ENCODE measurements at places on chromosomes 5 and 9.

GRCh38 chr9:70475211-70475610 is 60.8 kb upstream of the KLF9 start:
- DNase-seq: no peak

DNA sequence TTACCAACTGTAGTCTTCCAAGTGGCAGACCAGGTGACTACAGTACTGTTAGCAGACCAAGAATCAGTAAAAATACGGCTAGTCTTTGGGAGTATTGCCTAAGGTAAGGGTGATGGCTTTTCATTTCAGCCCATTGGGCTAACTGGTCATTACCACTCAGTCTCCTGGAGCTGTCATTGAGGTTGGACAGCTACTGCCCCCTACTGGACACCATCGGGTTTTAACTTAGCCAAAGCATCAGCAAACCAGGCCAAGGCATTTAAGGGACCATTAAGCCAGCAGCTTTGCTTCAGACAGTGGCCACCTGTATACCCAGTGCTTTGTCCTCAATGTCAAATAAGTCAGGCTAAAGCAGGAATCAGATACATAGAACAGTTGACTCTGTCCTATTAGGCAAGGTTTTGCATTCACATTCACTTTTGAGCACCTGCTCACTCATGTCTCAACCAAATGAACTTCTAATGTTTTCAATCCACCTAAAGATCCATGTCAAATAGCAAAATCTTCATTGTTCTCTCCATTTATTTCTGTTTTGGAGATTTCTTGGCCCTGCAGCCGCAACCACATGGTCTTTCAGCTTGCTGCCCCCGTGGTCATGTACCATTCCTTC is 117.2 kb downstream of the INVS start:
- peak; percentile 41 for DNase-seq

GRCh38 chr9:135968083-135968476 is 6.9 kb upstream of the UBAC1 start:
- no peak for DNase-seq

GRCh38 chr9:97714435-97714834 is 17.3 kb upstream of the XPA start:
- DNase-seq: no peak

DNA sequence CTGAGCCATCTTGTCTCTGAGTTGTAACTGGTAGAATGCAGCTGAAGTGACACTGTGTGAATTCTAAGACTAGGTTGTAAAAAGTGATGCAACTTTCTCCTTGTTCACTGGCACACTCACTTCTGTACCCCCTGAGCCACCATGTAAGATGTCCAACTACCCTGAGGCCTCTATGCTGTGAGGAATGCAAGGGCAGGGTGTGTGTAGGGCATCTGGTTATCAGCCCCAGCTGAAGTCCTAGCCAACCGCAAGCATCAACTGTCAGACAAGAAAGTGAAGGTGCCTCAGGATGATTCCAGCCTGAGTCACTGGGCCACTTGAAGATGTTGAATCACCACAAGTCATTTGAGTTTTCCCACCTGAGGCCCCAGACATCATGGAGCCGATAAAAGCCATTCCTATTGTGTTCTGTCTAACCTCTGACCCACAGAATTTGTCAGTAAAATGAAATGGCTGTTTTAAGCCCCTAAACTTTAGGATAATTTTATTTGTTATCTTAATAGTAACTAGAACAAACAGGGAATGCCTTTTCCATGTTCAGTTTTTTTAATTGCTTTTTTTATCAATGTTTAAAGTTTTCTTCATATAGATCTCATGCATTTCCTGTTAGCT is 18.7 kb upstream of the RHOBTB3 start:
- DNase-seq: no peak

- no peak for DNase-seq
Measured at GRCh38 chr5:24235946-24236345, 408.8 kb downstream of the CDH10 start.

- no peak for DNase-seq
Measured at GRCh38 chr9:131658377-131659129, 81.3 kb downstream of the RAPGEF1 start.

GRCh38 chr9:94896512-94896911 is 170.0 kb downstream of the AOPEP start:
- no peak for DNase-seq

DNA sequence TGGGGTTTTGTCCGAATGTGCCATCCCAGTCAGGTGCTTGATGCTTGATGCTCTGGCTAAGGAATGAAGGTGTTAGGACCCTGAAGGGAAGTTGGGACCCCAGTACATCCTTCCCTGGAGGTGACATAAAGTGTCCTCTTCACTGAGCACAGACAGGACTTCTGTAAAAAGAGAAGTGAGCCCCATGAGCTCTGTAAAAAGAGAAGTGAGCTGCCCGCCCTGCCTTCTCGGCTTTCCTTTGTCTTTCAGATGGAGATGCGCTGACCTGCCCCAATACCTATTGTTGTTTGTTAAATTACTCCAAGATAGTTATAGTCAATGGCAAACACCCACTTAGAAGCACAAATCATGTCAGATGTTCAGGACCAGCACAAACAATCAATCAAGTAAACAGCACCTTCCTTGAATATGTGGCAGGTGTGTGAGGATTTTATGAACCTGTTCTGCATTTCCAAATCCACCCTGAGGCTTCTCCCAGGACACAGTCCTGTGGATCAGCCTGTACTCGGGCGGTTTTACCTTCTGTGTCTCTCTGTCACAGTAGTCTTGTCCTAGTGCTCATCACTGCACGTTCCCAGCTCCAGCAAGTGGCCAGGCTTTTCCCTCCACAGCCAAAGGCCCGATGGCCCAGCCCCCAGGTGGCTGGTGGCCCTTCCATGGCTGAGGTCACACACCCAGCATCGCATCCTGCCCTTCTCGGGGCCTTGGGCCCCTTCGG is 191.4 kb downstream of the MTRR start:
- no peak for DNase-seq

DNA sequence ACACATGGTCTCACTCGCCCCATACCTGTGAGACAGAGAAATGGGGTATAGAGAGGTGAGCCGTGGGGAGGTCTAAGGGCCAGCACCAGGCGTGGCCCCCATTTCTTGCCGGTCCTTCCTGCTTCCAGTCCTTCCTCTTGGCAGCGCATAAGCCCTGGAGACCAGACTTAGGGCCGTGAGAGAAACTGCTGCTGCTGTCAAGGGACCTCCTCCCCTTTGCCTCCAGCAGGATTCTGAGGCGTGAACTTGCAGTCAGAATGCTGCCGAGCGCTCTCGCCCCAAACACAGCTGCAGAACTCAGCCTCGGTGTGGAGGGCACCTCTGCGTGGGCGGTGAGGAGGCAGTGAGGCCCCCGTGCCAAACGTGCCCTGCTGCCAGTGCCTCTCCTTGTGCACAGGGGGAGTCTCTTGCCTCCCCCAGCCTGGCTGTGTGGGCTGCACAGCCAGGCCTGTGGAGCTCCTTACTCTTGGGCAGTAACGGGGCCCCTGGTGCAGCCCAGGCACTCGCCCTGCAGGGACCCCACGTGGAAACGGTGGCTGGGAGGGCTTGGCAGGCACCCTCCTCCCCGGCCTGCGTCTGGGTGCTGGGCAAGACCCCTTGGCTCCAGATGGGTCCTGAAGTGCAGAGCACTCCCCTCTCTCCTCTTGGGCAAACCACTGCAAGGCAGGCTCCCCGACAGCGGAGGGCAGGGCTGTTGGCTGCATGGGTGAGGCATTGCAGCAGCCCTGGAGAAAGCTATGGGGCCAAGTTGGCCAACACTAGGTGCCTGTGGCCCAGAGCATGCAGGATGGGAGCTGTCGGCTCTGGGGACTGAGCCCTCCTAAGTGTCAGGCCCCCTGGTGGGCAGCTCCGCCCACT is 85.4 kb downstream of the RXRA start:
- DNase-seq: no peak

DNA sequence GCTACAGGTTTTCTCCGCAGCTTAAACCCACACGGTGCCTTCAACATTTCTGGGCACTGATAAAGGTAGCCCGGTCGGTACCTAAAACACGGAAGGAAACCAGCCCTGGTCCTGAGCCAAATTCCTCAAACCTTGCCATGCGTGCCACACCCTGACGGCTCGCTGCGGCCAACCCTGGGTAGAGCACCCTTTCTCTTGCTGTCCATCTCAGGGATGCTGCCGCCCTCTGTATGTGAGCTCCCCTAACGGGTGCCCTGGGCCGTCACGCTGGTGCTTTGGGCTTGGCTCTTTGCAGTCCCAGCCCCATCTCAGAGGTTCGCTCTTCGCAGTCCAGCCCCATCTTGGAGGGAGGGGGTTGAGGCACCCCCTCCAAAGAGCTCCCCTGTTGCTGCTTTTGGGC is 43.9 kb downstream of the PNPLA7 start:
- DNase-seq: no peak

DNA sequence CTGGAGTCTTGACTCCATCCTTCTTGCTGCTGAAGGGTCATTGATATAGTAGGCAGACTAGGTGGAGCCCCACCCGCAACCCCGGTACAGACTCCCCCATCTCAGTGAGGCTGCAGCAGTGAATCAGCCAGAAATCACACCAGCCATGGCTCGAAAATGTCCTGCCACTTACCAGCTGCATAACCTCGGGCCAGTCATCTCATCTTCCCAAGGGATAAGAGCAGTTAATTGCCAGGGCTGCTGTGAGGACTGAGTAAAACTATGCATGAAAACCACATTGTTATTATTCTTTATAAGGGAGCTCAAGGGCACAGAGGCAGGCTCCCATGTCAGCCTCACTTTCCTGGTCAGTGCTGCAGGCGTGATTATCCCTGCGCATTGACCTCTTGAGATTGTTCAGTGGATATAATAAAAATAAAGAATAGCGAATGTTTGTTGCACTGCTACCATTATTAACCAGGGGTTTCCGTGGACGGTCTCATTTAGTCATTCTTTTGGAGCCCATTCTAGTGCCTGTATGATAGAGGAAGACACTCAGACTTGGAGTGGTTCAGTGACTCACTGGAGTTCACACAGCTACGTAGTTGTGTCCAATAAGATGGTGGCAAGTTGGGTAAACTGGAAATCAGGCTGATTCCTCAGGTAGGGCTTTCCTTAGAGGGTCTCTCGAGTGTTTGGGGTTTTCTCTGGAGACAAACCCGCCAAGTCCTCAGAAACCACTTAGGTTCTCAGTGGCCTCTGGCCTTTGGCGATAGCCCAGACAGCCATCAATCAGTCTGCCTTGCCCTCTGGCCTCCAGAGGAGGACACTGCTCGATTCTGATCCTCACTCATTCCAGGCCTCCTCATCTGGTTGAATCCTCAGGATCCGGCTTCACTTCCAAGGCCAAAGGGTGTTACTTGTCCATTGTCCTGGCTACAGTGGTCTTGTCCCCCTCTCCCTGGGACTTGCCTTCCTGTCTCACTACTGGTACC is 39.9 kb downstream of the COL15A1 start:
- DNase-seq: no peak

- DNase-seq: no peak
Measured at GRCh38 chr9:124074746-124075145, 63.2 kb downstream of the LHX2 start.

GRCh38 chr5:393846-394275 is 49.1 kb upstream of the EXOC3 start:
- no peak for DNase-seq

DNA sequence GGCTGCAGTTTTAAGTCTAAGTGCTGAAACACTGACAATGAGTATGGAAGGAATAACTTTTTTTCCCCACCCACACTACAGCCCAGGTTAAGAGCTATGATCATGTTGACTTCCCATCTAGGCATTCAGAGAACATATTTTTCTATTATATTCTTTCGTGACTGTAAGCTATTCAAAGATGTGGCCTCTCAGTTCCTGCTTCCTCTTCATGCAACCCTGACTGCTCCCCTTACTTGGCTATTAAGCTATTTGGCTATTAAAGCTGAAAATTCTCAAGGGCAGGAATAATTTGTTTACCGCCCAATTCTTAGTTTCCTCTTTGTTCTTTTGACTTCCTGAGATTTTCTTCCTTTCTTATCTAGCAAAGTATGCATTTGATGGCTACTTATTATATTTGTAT is 18.6 kb upstream of the ALDH1A1 start:
- no peak for DNase-seq

DNA sequence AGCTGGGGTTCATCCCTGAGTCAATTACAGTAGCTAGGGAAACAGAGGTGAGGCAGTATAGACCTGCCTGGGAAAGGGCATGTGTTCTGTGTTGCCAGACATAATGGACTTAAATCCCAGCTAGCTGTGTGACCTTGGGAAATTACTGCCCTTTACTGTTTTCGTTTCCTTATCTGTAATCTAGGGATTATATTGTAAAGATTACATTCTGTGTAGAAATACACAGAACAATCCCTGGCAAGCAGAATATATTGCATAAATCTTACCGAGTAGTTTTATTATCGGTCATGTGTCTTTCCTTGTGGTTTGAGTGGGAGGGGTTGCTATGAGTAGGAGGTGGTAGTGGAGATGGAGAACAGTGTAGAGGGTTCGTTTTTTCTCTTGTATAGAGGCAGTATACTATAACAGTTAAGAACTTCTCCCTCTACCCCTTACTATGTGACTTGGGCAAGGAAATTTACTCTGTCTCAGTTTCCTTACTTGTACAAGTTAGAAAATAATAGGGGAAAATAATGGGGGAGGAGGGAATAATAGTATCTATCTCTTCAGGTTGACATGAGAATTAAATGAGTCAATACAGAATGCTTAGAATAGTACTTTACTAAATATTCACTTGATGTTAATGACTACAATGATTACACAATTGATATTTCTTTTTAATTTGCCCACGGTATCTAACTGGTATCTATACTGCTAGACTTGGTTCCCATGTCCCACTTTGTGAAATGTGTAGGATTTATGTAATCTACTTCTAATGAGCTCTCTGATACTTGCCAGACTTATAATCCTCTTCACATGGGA is 7.1 kb upstream of the DMXL1 start:
- no peak for DNase-seq

DNA sequence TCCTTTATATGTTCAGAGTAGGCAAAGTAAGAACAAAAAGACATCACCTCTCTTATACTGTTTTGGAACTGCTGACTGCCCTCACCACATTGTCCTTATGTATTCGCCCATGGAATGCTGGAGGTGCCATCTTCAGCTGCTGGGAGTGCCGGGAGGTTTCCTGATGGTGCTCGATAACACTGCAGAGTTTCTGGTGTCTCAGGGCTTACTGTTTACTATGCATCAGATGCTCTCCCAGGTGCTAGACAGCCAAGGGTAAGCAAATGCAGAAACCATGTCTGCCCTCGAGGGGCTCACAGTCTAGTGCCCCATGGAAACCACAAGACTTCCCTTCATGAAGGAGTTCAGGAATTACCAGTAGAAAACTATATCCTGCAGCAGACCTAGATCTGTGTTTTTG is 70.1 kb upstream of the SMIM23 start:
- no peak for DNase-seq

DNA sequence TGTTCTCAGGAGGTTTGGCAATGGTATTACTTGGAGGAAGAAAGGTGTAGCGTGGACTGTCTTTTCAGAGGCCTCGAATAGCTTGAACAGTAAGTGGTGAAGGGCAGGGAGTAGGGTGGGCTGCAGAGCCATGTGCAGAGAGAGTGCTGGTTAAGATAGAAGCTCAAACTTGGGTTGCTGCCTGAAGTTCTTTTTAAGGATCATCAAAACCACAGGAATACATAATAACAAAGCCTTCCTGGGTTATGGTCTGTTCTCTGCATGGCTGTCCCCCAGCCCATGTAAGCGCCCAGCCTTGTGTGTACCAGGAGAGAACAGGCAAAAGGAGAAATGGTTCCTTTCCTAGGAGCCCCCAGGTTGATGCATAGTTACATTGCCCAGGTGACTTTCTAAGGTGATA is 43.9 kb downstream of the RCL1 start:
- DNase-seq: no peak

Data from RPMI8226 (cell line).